AG04450 (cell line): ENCODE measurements at places on chromosomes 16 and 17.
A peak's percentile ranks its signal among the peaks of the same experiment; 100 is the strongest.

- DNase-seq = no peak
Measured at GRCh38 chr17:48490451-48490892, 40.3 kb downstream of the HOXB1 start.

DNA sequence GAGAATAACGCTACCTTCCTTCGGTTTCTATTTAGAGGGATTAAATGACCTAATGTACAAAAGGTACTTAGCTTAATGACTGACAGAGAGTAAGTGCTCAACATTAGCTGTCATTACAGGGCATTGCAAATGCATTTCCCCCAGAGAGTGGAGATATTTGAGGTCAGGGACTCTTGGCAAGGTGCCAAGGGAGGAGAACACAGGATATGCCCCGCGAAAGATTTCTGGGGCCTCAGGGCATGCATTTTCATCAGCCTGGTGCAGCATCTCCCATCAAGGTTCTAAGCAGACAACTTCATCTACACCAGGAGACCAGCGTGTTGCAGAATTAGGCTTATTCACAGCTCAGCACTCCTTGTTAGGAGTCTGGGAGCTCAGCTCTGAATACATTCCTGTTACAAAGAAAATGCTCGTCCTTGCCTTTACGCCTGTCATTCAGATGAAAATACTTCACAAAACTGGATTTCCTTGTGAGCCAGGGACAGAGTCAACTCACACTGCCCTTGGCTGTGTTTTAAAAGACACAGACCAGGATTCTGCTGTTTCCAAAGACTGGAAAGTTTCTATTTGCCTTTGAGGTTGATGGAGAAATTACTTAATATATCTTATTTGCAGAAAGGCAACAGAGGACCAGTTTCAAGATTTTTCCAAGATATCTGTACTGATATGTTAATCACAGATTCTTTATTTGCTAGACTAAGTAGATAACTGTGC, 108.2 kb downstream of the VAT1L start:
- no peak for DNase-seq

DNA sequence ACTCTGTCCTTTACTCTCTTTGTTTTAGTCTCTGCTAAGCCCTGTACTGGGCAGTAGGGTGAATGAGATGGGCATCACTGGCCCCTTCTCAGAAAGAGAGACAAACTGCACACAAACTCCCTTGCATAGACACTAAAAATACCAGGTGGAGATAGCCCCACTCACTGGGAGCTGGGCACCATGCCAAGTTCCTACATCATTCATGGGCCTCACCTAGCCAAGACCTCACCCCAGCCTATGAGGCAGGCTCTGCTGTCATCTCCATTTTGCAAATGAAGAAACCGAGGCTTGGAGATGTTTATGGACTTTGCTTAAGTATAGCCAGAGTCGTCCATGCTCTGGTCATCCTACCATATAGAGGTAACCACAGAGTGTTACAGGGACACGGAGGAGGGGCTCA, 499.8 kb upstream of the CDH11 start:
- DNase-seq = no peak

DNA sequence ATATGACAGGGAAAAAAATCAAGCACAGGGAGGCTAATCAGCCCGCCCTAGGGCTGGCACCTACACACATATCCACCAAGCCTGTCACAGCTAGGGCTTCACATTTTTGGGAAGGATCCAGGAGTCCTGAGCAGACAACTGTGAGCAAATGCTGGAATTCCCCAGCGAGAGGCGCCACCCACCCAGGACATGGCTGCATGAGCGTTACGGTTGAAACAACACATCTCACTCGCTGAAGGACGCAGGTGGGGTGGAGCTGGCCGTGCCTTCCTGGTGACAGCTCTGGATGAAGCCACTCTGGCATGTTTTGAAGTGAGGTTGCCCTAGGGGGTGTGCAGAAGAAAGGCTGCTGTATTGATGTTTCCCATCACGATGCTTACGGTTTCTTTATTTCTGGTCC, 315.1 kb upstream of the EEF2KMT start:
- no peak for DNase-seq

DNA sequence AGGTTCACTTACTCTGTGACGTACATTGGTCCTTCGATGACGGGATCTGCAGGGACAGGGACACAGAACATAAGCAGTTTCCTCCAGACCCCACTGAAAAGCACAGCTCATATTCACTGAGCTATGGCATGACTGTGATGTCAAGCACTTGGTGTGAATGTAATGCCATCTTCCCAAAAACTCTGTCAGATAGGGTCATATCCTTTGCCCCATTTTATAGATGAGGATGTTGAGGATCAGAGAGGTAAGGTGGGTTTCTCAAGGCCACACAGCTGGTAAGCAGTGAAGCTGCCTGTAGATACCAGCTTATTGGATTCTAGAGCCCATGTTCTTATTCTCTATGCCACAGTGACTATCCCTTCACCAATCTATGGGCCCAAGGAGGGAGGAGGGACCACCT, 2.5 kb downstream of the ERN2 start:
- no peak for DNase-seq

- DNase-seq = no peak
Measured at GRCh38 chr17:64533784-64534183, 27.0 kb downstream of the CEP95 start.

GRCh38 chr16:86566966-86567700, 504 bp downstream of the FOXC2 start:
- DNase-seq = no peak

DNA sequence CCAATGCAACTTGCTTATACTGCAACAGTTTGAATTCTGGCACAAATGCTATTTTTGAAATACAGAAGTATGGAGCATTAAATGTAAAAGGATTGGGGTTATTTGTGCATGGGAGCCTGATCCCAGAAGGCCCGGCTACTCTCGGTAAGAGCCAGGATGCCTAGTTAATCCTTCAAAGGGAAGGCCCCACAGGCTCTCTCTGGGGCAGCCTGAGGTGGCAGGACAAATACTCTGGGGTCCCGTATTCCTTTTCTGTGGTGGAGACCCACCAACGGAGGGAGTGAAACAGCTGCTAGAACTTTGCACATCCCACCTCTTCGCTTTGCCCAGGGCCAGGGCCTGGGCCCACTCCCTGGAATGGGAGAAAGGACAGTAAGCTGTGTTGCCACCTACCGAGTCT, 30.4 kb downstream of the ERN1 start:
- no peak for DNase-seq

DNA sequence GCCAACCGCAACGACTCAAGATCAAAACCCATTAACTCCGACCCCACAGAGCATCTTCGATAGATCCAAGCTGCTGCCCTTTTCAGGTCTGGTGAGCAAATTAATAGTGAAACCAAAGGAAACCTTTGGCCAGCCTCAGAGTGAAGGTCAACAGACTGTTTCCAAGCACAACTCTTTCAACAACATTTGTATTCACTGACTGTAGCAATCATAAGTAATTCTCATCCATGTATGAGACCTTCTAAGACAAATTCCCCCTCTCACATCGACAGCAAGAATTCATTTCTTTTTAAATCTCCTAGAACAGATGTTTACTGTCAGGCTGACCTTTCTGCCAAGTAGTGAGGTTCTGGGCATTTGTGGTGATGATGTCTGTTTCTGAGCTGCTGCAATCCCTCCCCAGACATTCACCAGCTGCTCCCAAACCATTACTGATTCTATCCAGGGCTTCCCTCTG, 64.2 kb downstream of the SLC39A11 start:
- peak; percentile 60 for DNase-seq

DNA sequence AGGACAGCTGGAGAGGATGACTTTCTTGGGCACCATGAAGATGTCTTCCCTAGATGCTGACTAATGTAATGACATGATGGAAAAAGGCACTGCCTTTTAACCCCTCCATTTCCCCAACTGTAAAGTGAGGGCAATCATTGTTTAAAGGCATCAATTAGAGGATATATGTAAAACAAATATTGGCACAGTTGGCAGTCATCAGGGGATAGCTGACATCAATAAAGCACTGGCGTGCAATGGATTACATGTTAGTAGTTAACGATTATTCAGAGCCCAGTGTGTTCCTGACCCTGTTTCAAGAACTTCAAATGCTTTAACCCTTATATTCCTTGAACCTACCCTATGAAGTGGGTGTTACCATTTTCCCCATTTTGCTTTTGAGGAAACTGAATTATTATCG, 100.7 kb downstream of the TMEM114 start:
- DNase-seq = no peak

DNA sequence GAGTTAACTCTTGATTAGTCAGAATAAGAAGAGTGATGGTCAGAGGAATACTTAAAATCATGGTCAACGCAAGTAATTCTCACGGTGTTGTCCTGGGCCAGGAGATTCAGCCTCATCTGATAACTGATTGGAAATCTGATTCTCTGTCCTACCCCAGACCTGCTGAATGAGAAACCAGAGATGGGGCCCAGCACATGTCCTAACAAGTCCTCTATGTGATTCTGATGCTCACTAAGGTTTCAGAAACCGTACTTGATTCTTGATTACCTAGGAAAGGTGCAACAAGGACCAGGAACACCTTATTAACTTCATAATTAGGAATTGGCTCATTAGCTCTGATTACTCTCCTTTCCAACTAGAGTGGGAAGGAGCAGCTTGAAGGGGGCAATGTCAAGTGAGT, 44.5 kb downstream of the ANKFY1 start:
- DNase-seq = no peak

- DNase-seq = peak; percentile 56
Measured at GRCh38 chr16:66977341-66978113, 10.9 kb upstream of the CES4A start.

DNA sequence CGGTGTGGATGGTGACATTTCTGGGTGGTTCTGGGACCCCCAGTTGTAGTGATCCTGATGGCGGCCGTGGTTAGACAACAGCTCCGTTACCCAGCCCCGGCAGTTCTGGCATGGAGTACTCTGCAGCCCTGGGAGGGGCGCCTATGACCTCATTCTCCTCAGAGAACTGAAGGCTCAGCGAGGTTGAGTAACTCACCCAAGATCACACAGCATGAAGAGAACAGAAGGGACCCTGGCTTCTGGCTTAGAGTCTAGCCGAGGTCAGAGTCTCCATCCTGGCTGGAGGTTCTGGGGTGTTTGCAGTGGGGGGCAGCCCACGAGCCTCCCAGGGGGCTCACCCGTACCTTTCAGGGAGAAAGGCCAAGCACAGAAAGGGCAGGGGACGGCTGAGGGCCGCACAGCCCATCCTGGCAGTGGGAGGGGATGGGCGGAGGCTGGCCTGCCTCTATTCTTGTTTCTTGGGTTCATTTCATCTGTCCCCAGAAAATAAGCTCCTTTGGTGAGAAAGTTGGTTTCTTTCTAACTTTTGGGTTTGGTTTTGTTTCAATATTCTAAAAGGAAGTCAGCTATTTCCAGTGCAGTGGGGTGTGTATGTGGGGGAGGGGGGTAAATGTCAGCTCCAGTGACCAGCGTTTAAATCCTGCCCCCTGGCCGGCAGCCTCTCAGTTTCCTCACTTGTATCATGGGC, 13.2 kb downstream of the ZFPM1 start:
- no peak for DNase-seq

DNA sequence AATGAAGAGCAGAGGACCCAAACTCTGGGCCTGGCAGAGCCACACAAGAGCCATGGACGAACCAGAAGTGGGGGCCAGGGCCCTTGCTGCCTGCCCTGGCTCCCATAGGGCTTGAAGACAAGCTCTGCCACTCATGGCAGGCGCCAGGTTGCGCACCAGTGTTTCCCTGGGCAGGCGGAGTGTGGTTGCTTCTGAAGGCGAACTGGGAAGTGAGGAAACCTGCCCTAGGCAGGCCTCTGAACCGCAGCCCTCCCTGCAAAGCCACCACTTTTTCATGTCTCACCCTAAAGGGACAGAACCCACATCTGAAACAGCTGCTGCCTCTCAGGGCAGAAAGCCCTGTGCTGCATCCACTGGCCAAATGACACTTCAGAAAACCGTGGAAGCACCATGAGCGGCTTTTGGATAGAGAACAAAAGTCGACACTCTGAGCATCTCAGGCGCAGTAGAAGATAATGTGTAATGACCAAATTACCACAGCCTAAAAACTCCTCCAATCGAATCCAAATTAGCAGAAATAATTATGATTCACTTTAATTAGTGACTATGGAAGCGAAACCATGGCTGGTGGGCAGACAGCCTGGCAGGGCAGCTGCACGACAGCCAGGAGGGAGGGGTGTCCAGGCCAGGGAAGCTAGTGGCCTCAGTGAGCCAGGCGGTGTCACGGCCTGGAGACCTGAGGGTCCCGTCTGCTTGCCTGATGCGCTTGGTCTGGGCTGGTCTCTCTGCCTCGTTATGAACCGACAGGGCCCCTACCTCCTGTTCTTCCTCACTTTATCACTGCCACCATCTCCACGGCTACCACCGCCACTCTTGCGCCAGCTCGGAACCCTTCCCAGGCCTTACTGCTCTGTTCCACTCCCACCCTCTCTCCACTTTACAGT, 59.1 kb downstream of the PRMT7 start:
- no peak for DNase-seq

DNA sequence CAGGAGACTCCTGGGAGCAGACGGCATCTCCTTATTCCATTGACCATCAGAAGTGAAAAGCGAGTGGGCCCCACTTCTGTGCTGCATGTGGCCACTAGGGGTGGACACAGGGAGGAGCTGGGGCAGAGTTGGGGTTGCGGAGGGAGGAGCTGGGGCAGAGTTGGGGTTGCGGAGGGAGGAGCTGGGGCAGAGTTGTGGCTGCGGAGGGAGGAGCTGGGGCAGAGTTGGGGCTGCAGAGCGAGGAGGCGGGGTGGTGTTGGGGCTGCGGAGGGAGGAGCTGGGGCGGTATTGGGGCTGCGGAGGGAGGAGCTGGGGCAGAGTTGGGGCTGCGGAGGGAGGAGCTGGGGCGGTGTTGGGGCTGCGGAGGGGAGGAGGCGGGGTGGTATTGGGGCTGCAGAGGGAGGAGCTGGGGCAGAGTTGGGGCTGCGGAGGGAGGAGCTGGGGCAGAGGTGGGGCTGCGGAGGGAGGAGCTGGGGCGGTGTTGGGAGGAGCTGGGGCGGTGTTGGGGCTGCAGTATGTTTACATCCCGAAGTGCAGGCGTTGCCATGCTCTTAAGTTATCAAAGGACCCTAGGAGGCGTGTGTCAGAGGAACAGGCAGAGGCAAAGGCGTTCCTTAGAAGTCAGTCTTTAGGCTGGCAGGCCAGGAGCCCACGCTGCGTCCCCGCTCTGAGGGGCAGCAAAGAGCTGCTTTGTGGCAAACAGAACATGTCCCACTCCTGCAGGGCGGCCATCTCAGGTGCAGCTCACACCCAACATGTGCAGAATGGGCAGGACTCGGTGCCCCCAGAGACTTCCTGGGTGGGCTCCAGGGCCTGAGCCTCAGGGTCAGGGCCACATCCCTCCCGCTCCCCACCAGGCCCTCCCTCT, 76.0 kb downstream of the ZNF778 start:
- DNase-seq = no peak
